Stimulated activated CD4-positive, alpha-beta T cell treated with anti-CD3 and anti-CD28 coated beads, Interleukin-4, amount 100 ng/mL, for 48 hours (primary cell): ENCODE measurements at places on chromosomes 7 and 10.

- DNase-seq, result no peak
Observed at GRCh38 chr10:88260329-88261051, 322.6 kb downstream of the RNLS start.

- DNase-seq, result no peak
Observed at GRCh38 chr7:105205592-105206237, 183.0 kb downstream of the SRPK2 start.

DNA sequence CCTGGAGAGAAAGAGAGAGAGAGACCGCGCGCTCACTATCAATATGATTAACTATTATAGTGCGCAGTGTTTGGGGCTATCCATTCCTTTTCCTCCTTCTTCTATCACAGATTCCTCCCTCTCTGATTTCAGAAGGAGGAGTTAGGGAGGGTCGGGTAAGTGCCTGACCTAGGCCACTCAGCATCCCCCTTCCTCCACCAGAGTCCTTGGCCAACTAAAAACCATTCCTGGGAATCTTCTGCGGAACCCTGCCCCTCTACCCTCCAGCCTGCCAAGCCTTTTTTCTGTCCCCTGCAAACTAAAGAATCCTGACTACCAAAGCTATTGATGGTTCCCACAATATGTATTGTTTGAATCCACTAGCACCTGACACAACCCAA, 256.2 kb upstream of the NFE2L3 start:
- DNase-seq, result no peak

DNA sequence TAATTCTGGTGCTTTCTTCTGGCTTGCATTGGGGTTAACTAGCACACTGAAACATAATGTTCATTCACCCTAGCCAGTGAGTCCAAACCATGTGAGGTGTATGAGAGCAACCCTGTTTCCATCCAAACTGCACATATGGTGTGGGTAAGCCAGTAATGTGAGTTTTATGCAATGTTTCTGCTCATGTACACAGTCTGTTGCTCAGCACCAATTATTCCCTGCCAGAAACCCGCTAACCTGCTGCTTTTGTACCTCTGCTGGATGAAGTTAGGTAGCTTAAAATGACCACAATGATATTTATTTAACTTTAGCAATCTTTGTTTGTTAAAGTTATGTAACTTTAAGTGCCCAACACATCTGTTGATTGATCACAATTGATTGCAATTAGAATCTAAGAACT, 93.7 kb upstream of the RPA3 start:
- no peak for DNase-seq

- DNase-seq, result peak; percentile 75
Observed at GRCh38 chr10:43574001-43574892, at the start of gene ZNF239. Gene ZNF239, minus strand, starts transcription at chr10:43574616. Its CDS starts 16,537 bp downstream, at chr10:43558079.

GRCh38 chr7:24968165-24968564, 11.8 kb downstream of the OSBPL3 start:
- DNase-seq, result no peak

DNA sequence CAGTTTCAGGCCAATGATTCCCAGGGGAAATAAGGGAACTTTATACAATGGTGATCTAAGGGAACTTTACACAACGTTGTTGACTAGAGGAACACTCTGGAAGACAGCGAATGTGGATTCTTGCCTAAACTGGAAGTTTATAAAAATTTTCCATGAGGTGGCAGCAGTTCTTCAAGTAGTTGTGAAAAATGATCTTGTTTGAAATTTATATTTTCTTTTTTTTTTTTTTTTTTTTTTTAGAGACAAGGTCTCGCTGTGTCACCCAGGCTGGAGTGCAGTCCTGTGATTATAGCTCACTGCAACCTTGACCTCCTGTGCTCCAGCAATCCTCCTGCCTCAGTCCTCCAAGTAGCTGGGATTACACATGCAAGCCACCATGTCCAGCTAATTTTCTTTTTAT, 32.1 kb upstream of the GTF2I start:
- DNase-seq, result no peak
